ENCODE measurements at places on chromosomes 3 and 15.

GRCh38 chr3:59843821-59844220, 794.0 kb upstream of the CFAP20DC start:
- no peak for DNase-seq

DNA sequence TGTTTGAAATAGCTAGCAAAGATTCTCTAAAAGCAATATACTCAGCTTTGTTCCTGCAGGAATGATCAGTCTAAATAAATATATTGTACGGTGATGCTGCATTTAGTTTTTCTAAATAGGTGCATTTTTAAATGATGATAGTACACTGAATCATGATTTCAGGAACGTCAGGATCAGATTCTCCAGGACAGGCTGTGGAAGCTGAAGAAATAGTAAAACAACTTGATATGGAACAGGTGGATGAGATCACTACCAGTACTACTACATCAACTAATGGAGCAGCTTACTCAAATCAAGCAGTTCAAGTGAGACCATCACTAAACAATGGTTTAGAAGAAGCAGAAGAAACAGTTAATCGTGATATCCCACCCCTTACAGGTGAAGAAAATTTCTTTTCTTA, 46.3 kb upstream of the EIF3J start:
- no peak for DNase-seq

DNA sequence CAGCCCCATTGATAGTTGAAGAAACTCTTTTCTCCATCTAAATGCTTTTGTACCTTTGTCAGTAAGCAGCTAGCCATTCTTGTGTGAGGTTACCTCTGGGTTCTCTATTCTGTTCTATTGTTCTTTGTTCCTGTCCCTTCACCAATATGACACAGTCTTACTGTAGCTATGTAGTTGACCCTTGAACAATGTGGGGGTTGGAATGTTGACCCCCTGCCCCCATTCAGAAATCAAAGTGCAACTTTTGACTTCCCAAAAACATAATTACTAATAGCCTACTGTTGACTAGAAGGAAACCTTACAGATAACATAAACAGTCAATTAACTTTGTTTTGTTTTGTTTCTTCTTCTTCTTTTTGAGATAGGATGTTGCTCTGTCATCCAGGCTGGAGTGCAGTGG, 18.7 kb downstream of the KLHL18 start:
- DNase-seq: no peak

GRCh38 chr15:69013726-69014406, 629 bp upstream of the NOX5 start:
- DNase-seq: no peak

GRCh38 chr3:107973961-107974360, 116.9 kb downstream of the CD47 start:
- no peak for DNase-seq

DNA sequence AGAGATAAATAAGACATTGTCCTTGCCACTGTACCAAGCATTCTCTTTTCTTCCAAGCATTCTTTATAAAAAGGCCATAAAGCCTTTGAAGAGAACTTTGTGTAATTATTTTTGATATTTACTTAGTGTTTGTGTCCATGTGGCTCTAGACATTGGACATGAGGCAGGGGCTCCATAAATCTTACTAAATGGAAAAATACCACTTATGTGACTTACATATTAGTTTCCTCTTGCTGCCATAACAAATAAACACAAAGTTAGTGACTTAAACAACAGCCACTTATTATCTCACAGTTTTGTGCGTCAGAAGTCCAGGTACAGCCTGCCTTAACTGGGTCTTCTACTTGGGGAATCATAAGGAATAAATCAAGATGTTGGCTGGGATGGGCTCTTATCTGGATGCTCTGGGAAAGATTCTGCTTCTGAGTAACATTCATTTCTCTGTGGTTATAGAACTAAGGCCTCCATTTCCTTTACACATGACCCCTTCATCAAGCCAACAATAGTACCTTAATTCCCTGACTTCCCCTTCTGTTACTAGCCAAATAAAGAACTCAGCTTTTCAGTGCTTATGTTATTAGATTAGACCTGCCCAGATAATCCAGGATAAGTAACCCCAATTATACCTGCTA, 59.9 kb upstream of the COL8A1 start:
- no peak for DNase-seq

DNA sequence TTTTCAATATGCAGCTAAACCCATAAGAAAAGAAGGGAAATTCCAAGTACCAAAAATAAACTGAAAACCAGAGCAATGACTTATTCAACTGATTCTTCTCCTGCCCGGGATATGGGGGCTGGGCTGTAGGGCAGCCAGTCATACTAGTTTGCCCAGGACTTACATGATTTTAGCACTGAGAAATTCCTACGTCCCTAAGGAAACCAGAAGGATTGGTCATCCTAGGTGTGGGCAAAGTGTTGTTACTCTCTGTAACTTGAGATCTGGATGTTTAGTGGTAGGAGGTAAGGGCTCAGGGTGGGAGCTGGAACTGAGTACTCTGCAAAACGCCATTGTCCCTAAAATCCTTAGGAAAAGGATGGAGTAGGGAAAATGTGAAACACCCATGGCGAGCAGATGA, 1.2 kb upstream of the DAZL start:
- DNase-seq: peak; percentile 27

GRCh38 chr3:24944805-24945520, 450.3 kb upstream of the THRB start:
- DNase-seq: no peak

DNA sequence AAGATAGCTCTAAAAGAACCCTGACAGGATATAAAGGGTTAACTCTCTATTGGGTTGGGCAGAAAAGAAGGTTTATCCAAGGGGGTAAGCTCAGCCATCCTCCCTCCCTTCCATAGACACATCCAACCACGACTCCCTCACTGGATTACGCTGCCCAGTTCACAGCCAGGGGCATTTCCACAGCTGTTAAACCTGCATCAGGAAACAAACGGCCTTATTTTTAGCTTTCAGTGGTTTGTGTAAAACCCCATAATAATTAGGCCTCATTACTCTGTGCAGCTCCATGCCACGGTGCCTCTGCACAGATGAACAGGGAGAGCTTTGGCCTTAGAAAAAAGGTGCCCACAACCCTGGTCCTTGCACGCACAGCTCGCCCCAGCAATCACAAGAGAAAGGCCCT, 110.6 kb downstream of the GABRB3 start:
- no peak for DNase-seq

DNA sequence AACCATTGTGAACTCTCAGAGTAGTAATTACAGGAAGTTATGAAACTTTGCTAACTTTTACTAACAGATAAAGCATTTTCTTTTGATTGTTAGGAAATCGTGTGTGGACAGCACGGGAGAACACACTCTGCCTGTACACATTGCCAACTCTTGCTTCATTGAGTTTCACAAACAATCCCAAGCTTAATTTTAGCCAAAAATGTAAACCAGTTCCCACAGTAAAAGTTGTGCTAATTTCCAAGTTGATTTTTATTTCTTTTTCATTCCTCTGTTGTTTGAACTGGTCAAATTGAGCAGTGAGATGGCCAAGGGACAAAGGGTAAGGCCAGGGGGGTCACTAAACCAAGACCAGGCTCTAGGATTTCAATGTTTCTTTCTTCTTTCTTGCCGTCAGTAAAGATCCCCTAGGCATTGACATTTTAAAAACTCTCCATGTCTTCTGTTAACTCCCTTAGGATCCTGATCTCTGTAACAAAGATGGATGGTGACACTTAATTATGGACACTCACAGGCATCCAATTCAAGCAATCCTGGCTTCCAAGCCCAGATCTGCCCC, 414.9 kb downstream of the RBMS3 start:
- no peak for DNase-seq

DNA sequence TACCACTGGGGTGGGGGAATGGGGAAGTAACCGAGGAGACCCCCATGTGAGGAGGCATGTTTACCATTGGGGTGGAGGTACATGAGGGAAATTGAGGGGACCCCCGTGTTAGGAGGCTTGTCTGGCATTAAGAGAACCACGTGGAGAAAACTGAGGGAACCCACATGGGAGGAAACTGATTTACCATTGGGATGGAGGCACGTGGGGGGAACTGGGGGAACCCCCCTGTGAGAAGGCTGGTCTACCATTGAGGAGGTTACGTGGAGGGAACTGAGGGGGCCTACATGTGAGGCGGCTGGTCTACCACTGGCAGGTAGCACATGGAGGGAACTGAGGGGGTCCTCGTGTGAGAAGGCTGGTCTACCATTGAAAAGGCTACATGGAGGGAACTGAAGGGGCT, 159.4 kb downstream of the FBLN2 start:
- no peak for DNase-seq

GRCh38 chr3:126345641-126346460, 11.4 kb downstream of the KLF15 start:
- DNase-seq: no peak

- DNase-seq: no peak
Measured at GRCh38 chr3:195999896-196000295, 82.0 kb downstream of the TFRC start.

DNA sequence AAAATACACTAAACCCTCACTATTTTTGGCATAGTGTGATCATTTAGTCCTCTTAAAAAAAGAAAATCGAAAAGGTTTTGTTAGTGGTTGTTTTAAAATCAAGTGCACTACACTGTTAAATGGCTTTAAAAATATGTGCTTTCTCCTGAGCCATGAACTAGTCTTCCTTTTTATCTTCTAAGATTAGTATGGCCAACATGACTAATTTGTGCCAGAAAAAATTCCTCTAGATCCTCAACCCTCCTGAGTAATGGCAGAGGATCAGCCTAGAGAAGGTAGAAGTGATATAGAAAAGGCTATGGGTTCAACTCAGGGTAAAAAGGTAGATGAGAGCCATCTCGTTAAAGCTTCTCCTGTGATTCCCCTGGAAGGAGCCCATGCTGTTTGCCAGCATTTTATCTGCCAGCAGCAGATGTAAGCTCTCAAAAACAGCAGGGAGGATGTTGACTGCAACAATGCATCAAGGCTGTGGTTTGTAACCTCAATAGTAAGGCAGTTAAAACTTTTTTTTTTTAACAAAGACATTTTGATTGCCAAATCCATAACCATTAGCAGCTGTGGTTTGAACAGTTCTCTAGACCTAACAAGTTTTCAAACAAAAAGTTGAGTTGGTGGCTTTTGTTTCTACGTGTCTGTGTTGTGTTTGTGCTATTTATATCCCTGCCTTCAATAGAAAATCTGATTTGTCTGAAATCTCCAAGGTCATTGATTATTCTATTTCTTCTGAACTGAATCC, 30.2 kb upstream of the ZNF609 start:
- DNase-seq: peak; percentile 60

GRCh38 chr3:185825639-185826481, 1.0 kb upstream of the IGF2BP2 start:
- peak; percentile 87 for DNase-seq

GRCh38 chr3:112041321-112041720, 6.8 kb downstream of the TMPRSS7 start:
- DNase-seq: no peak

DNA sequence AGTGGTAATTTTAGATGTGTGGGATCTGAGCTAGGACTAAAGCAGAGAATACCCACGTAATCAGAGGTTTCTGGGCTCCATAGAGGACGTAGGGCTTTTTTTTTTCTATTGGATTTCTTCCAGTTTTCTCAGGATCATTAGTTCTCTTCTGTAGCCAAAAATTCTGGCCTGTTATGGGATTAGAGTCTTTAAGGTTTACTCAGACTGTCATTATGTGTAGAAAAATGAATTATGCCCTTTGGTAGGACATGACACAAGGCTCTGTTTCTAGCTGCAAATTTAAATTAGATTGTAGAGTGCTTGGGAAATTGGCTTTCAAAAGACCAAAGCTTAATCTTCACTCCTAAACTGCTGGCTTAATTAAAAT, 1.9 kb downstream of the SETD5 start:
- no peak for DNase-seq

- DNase-seq: no peak
Measured at GRCh38 chr3:41137686-41138111, 61.6 kb upstream of the CTNNB1 start.

DNA sequence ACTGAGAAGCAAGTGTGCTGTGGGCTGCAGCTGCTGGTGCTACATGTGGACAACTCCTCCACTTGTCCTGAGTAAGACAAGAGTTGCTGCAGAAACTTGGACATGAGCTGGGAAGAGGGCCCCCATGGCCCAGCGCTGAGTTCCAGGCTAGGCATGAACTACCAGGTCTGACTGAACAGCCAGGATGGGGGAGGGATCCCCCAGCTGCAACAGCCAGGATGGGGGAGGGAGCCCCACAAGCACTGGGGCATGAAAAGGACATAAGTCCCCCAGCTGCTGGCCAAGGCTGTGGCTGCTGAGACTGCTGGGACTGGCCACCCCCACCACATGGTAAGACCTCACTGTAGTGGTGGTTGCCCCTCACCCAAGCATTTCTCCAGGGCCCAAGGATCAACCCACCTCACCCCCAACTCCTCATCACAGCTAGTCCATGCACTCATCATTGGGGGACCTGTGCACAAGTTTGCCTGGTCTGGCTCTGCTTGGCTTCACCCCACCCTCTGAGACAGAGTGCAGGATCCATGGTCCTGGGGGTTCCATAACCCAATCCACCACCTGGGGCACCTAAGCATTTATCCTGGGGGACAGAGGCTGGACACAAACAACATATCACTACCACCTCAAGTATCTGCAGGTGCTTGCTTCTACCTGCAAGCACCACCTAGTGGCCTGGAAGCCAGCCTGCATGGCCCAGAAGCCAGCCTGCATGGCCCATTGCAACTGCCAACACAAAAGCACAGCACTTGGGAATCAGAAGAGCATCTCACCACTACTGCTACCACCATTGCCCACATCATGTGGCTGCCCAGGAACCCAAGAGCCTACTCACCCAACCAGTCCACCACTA, 84.5 kb upstream of the STT3B start:
- peak; percentile 60 for DNase-seq

GRCh38 chr3:158267015-158267414, 157.1 kb downstream of the RSRC1 start:
- DNase-seq: no peak

- DNase-seq: no peak
Measured at GRCh38 chr3:38984110-38984509, 67.6 kb downstream of the SCN11A start.

GRCh38 chr3:142087676-142088075, 61.7 kb downstream of the TFDP2 start:
- no peak for DNase-seq

GRCh38 chr15:38367476-38367875, 86.5 kb upstream of the FAM98B start:
- no peak for DNase-seq

DNA sequence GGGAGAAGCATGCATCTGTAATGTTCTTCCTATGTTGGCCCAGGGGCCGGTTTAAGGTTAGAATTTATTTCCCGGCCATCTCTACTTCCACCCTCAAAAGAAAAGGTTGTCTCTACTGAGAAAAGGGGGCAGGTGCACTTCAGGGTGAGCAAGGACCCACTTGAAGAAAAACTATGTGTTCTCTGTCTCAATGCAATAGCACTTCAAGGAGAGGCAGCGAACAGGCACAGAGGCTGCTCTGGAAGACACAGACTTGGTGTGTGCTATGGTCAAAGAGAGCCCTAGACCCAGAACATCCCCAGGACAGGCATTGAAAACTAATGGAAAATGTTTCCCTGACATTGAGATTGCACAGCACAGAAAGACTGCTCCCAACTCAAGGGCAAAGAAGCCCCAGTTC, 7.6 kb downstream of the MINDY4B start:
- no peak for DNase-seq

DNA sequence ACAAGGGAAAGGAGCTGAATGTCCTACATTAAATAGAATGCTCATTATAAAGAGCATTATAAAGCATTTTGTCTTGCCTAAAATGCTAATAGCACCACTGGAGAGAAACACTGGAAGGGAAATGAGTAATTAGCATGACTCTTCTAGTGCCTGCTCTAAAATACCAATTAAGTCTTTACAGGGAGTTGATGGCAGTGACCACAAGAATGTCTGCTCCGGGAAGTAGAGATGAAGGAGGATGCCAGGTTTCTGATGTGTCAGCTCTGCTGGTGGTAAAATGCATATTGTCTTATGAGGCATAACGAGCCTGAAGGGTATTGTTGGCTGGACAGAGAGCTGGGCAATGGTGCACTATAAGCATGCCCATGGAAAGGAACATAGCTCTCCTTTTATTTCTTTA, 49.5 kb downstream of the MYLK start:
- no peak for DNase-seq
